Cortex of kidney (tissue), 1 donor: ENCODE measurements at places on chromosomes 12 and 14.

- DNase-seq, result no peak
These were observed 41.6 kb downstream of the RHOJ start for GRCh38 chr14:63245893-63246292.

- no peak for DNase-seq
These were observed 94.2 kb upstream of the FGD4 start for GRCh38 chr12:32305163-32305562.

GRCh38 chr14:104876251-104876699, 11.2 kb downstream of the CEP170B start:
- no peak for DNase-seq

- no peak for DNase-seq
These were observed 298.1 kb downstream of the EGLN3 start for GRCh38 chr14:33652566-33653307.

- no peak for DNase-seq
These were observed 325.1 kb downstream of the DAD1 start for GRCh38 chr14:22263961-22264360.

- DNase-seq, result no peak
These were observed 22.5 kb upstream of the ATP2B1 start for GRCh38 chr12:89731089-89731488.

DNA sequence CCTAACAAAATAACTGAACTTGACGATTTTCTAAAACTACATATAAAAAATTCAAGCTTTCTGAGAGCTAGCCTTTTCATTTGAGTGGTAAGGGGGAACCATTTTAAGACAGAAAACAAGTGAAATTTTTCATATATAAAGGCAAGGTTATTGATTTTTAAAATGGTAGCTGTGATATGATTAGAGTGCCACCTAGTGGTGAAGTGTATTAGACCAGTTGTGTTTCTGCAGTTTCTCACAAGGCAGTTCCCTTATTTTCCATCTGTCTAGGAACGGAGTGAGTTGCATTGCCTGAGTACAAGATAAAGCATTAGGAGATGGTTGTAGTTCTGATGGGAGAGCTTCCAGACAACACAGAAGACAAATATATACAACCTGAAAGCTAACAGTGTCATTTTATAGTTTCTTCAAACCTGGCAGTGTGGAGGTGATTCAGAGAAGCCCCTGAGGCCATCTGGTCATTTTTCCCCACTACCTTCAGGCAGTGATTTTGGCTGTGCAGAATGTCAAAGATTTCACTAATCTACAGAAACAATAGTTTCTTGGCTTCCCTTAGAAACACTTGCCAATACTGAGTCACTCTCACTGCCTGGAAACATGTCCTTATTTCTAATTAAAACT, 180.8 kb downstream of the C12orf50 start:
- DNase-seq, result no peak

- DNase-seq, result no peak
These were observed 6.0 kb downstream of the GAPDH start for GRCh38 chr12:6540181-6540877.

GRCh38 chr14:50667684-50667995, 466 bp downstream of the SAV1 start:
- DNase-seq, result no peak

DNA sequence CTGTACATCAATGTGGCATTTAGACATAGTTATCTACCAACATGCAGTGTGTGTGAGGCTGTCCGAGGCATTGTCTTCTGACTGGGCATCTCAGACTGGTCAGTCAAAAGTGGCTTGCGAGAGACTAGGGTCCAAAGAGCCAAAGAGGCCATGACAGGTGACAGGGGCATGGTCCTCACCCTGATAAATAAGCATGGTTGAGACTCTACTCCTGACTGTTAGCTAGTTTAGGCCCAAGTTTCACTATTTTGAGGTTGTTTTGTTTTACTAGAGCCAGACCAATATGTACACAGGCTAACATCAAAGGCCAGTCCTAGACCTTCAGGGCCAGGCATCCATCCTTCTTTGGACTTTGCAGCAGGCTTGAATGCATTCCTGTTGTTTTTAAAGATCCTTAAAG, 76.9 kb upstream of the SRSF5 start:
- no peak for DNase-seq

- no peak for DNase-seq
These were observed 30.6 kb downstream of the VCPKMT start for GRCh38 chr14:50085570-50086320.

DNA sequence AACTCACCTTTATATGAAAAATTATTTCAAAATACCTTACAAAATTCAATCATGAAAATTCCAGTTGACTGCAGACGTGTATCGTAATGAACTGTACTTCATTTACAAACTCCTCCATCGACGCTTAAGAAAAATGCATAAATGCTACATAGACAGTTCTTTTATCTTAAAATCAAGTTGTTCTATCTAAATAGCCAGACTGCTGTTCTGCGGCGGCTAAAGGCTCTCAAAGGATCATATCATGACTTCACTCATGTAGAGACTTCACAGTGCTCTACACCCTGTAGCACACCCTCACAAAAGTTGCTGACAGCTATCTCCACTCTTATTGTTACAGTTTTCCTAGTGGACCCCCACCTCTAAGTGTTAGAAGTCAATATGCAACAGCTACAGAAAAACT, 5.2 kb downstream of the KRAS start:
- DNase-seq, result no peak

- DNase-seq, result no peak
These were observed 139.7 kb upstream of the FLRT2 start for GRCh38 chr14:85390236-85390635.

DNA sequence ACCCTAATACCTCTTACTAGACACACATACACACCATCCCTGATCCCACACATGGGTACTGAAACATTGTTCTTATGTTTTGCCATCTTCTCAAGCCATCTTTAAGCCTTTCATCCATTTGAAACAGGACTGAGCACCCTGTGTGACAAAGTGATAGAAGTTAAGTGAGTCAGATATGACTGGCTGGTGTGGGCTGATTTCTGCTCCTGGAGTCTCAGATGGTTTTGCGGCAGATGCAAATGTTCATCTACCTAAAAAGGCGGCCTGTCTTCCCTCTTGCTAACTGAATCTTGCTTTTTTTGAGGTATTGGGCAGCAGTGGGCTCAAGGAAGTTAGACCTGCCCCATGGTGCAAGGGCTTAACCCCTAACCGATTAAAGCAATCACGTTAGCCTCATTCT, 30.4 kb upstream of the PKP2 start:
- DNase-seq, result no peak

GRCh38 chr12:113097716-113098440, 37.7 kb downstream of the RASAL1 start:
- no peak for DNase-seq

- DNase-seq, result no peak
These were observed 50.9 kb upstream of the CPNE8 start for GRCh38 chr12:38956337-38956736.

DNA sequence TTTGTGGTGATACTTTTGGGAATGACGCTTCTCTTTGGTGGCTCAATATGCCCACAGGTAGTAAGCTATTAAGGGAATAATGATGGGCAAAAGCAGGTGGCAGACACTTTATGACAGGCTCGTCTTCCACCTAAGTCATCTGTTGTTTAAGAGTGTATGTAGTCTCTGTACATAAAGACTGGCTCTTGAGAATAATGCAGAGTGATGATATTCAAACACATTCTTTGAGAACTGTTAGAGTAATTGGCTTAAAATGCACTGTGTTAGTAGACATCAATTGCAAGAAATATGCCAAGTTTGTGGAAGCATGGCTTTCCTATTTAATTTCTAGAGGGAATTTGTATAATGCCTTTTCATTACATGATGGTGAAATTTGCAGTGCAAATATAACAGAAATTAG, 694.8 kb upstream of the MIS18BP1 start:
- DNase-seq, result no peak

- DNase-seq, result no peak
These were observed 53.8 kb downstream of the TRIM9 start for GRCh38 chr14:51041108-51041531.

DNA sequence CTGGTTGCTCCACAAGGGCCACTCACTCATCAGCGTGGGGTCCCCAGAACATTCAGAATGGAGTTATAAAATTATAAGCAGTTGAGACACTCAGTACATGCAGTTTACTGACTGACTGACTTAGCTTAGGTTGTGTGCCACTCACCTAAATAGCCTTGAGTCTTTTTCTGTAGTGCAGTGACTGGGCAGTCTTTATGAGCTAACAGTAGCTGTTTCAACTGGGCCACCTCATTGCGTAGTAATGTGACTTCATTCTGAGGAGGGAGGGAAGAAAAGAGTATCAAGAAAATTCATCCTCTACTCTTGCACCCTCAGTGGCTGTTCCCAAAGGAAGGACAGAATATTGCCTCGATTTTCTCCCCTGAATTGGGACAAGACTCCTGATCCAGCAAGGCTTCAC, 15.8 kb upstream of the NPFF start:
- DNase-seq, result no peak

DNA sequence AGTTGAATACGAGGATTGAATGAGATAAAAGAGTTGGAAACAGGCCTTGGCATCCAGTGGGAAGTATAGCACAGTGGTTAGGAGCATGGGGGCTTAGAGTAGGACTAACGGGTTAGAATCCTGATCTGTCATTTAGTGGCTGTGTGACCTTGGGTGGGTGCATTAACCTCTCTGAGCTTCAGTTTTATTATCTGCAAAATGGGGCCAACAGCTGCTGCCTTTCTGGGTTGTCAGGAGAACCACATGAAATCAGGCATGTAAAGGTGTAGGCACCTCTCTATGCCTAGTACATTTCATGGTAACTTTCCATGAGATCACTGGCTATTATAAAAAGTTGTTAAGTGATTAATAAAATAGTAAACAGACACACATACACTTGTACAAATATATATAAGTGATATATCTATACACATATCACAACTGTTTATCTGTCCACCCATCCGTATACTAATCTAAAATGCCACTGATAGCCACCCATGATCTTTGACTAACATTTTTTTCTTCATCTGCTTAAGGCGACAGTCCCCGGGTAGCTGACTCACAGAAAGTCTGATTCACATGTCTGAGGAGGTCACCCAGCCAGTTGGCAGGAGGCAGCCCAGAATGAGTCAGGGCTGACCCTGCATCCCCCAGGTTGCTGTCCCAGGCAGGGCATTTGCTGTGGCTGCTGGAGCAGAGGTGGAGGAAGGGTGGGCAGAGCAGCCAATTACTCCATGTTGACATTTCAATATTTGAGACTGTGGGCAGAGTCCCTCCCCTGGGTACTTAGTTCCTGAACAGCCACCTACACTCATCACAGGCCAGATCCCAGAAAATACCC, 125.6 kb upstream of the NOS1 start:
- DNase-seq, result no peak

DNA sequence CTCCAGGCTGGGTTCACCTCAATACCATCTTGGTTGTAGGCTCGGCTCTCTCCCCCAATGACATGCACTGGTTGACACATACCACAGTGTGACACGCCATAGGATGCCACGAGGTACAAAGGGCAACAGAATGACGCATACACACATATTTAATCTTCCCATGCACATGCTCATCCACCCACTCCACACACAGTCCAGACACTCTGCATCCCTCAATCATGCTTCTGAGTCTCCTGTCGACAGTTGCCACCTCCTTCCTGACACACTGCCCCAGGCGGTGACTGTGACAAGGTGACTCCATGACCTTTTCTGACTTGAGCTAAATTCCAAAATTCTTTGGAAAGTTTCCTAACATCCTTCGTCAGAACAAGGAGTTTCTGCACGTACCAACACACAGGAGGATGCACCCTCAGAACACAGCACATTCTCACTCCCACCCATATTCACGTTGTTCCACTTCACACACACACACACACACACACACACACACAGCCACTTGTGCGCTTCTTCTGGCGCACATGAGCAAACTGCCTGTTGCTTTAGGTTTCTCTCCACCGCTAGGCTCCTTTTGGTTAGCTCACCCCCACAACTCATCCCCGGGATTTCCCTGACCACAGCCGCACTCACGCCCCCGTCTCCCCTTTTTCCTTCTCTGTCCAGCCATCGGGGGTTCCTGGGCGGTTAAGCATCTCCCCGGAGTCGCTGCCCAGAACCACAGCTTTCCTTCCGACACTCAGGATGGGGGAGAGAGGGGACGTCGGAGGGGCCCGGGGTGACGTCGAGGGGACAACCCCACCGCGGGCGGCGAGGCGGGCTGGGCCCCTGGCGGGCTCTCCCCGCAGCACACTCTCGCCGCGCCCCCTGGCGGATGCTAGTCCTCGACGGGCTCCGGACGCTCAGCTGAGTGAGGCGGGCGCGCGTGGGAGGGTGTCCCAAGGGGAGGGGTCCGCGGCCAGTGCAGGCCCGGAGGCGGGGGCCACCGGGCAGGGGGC, 536 bp upstream of the WNT1 start:
- no peak for DNase-seq

DNA sequence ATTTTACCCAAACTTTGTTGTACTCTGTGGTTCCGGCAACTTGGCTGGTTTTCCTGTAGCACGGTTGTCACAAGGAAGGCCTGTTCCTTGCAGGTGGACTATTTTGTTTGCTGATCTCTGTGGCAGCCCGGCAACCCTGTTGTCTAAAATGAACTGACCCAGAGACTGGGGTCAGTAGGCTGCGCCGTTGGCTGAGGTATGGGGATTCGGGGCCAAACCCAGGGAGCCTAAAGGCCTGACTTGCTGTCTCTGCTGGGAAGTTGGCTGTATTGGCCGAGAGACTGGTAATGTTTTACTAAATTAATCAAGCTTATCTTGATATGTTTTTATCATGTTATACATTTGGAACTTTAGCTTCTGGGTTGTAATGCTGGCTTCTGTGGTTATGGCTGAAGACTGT, 13.8 kb downstream of the SMIM41 start:
- DNase-seq, result no peak

- no peak for DNase-seq
These were observed 36.2 kb upstream of the FBXO21 start for GRCh38 chr12:117226505-117226904.

DNA sequence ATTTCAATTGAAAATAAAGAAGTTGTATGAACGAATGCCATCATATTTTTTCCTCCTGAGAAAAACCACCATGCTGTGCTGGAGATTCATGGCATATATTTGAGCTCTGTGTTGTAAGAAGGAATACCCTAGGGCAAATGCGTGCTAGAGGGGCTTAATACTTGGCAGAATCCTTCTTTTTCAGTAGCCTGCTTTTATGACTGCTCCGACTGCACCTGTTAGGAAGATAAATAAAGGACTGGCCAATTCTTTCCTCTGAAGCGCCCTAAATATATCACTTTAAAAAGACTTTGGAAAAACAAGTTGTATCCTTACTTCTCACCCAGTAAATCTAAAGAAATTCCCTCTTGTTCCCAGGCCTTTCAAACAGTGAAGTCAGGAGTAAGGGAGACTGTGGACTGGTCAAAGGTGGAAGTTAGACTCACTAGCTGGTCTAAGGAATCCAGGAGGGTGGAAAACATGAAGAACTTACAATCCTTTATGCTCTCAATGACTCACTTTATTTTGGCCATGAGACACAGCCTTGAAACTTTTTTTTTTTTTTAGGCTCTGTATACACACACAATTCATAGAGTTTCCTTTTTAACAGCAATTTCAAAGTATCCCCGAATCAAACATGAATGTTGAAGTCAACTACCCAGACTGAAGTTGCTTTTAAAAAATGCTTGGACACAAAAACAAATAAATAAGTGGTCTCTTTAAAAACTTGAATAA, 5.2 kb downstream of the MYBPC1 start:
- no peak for DNase-seq

GRCh38 chr12:129304529-129304928, 451.3 kb downstream of the GLT1D1 start:
- DNase-seq, result no peak
